ENCODE measurements at places on chromosomes 7 and 10.

DNA sequence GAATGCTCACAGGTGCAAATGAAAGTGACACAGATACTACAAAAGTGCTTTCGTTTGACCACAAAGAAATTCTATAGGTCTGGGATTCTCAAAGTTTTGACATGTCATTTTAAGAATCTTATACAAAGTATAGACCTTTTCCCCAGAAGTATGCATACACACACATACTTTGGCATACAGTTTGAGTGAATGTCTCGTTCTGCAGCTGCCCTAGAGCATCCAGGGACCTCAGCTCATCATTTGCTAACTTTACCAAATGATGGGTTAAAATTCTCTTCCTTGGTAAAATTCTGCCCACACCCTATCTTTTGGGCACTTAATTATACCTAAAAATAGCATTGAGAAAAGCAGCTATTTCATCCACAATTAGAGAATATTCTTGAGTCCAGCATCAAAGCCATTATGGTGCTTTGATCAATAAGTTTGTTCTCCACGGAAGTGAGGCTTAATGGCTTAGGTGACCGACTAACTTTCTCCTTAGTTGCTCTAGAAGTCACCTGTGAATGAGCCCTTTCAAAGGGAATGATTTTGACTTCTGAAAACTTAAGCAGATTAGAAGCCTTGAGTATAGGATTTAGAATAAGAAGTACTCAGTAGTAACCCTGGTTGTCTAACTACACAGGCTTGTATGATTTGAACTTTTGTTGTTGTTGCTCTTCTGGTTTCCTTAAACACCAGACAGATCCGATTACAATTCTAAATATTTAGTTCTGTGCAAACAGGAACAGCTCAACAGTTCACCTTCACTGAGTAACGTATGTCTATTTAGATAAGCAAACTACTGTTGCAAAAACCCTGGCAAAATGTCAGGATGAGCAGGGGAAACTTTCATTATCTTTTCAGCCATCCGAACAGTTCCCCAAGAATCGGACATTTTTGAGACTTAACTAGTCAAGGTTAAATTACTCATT lies 70.6 kb downstream of the CNNM2 start:
- H3K4me1 ChIP-seq, result peaks cover 12% of the 10 kb centered on the region
- H3K27ac ChIP-seq, result no peak overlapping the region
- H3K4me3 ChIP-seq, result no peak overlapping the region
- DNase-seq, result no peak
- no peaks in the 10 kb centered on the region for H3K27me3 ChIP-seq

- no peaks in the 10 kb centered on the region for H3K27me3 ChIP-seq
- DNase-seq, result no peak
- no peaks in the 10 kb centered on the region for H3K36me3 ChIP-seq
- H3K27ac ChIP-seq, result no peak overlapping the region
- no peaks in the 10 kb centered on the region for H3K4me1 ChIP-seq
These were observed 129.2 kb upstream of the FEZF1 start for GRCh38 chr7:122433765-122434164.

GRCh38 chr10:124296813-124297788 lies 121.6 kb downstream of the OAT start:
- H3K27ac ChIP-seq, result no peak overlapping the region
- H3K27me3 ChIP-seq, result no peaks in the 10 kb centered on the region
- no peak for DNase-seq
- H3K4me3 ChIP-seq, result no peak overlapping the region

- DNase-seq, result no peak
- H3K27me3 ChIP-seq, result no peaks in the 10 kb centered on the region
- no peak overlapping the region for H3K4me3 ChIP-seq
- no peaks in the 10 kb centered on the region for H3K4me1 ChIP-seq
- H3K36me3 ChIP-seq, result no peaks in the 10 kb centered on the region
These were observed 97.3 kb downstream of the ZNF680 start for GRCh38 chr7:64465551-64465950.

DNA sequence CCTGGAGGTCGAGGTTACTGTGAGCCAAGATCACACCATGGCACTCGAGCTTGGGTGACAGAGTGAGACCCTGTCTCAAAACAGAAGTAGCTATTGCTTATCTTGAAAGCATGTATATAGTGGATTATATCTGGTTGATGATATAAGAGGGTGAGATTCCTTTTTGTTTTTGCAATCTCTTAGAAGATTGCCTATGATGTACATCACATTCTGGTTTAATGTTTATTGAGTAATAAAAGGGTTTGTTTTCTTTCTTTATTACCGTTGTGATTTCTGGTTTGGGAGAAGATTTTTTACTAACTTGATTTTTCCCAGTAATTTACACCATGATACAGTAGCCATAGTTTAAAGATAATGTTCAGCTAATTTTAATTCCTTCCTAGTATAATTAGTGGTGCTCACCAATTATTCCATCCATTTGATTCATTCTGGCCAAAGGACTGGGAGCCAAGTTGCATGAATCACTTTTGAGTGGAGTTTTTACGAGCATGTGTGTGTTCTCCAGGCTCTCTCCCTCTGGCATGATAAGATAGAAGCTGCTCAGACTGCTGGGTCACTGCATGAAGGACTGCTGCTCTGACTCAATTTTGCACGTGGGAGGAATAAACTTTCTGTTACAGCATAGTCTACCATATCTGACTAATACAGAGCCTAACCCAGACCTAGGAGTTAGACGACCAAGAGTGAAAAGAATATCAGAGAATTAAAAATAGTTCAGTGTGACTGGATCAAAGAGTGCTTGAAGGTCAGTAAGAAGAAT lies 13.5 kb upstream of the TSPAN13 start:
- no peaks in the 10 kb centered on the region for H3K27me3 ChIP-seq
- no peak for DNase-seq
- peaks cover 6% of the 10 kb centered on the region for H3K4me1 ChIP-seq
- H3K36me3 ChIP-seq, result no peaks in the 10 kb centered on the region
- H3K4me3 ChIP-seq, result no peak overlapping the region
- H3K27ac ChIP-seq, result no peak overlapping the region

- no peak for DNase-seq
- H3K27ac ChIP-seq, result no peak overlapping the region
- no peaks in the 10 kb centered on the region for H3K36me3 ChIP-seq
- no peak overlapping the region for H3K4me3 ChIP-seq
- H3K4me1 ChIP-seq, result no peaks in the 10 kb centered on the region
These were observed 140.2 kb upstream of the AHR start for GRCh38 chr7:17158261-17158660.

DNA sequence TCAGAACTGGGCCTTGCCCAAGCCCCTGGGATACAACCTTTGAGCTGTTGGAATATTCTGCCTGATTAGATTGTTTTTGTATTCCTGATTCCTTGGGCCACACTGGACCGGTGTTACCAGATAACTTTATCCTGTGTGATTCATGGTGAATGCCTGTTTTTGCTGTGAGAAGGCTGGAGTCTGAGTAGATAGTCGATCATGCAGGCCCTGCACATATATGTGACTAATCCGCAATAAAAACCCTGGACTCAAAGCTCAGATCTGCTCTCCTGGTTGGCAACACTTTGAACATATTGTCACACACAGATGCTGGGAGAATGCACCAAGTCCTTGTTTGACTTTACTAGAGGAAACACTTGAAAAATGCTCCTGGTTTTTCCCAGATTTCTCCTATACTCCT lies 183.9 kb upstream of the MBL2 start:
- DNase-seq, result no peak
- H3K4me1 ChIP-seq, result no peaks in the 10 kb centered on the region
- H3K27me3 ChIP-seq, result no peaks in the 10 kb centered on the region

DNA sequence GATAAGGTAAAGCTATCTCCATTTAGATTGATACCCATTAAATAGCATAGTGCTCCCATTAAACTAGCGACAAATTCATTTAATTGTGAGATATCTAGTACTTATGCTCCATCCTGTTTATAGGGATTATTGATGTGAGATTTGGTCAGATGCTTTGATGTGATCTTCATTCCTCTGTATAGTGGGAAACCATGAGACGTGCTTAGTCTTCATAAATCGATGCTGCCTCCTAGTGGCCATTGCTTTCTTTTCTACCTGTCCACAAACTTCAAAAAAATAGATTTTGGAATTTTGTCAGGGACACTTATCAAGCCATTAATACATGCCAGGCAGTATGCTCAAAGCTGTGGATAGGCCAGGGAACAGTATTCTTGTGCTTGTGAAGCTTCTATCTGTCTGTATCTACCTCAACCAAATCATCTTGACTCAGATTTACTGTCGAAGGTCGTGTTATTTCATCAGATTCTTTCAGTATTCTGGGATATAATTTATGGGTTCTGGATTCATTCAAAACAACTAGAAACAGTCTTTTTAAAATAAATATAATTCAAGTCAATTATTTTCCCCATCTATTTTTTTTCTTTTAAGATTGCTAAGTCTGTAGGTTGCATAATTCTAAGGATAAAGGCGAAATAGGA lies 12.0 kb downstream of the LSM8 start:
- no peaks in the 10 kb centered on the region for H3K4me1 ChIP-seq
- H3K27me3 ChIP-seq, result no peaks in the 10 kb centered on the region
- no peak overlapping the region for H3K27ac ChIP-seq
- H3K36me3 ChIP-seq, result peaks cover 5% of the 10 kb centered on the region
- H3K4me3 ChIP-seq, result no peak overlapping the region

- no peaks in the 10 kb centered on the region for H3K36me3 ChIP-seq
- H3K27ac ChIP-seq, result no peak overlapping the region
- no peaks in the 10 kb centered on the region for H3K27me3 ChIP-seq
- H3K4me3 ChIP-seq, result no peak overlapping the region
- no peak for DNase-seq
These were observed 189.9 kb downstream of the PLPP4 start for GRCh38 chr10:120646738-120647456.

Measured in suprapubic skin (tissue), 4 donors.